CD4-positive, alpha-beta T cell treated with Interleukin-1 beta for 1 hour (primary cell): ENCODE measurements at places on chromosomes 4 and X.

- DNase-seq: peak; percentile 84
Observed at GRCh38 chr4:88592600-88593448, 544 bp downstream of the HERC3 start.

- DNase-seq: no peak
Observed at GRCh38 chr4:93384241-93384640, 444.3 kb upstream of the ATOH1 start.

DNA sequence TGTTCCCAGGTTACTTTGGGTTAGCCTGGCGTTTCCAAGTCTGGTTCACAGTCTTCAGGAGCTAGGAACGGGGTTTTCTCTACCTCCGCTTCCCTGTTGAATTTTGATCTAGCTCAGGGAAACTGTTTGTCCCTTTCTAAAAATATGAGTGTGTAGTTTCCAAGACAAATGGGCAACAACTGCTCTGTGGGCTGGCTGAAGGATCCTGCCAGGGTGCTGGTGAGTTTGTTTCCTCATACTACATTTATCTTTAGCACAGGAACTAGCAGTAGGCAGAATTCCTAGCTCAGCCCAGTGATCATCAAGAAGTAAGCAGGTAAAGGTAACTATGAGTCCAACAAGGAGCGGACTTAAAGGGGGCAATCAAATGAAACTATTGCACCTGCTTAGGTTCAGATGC is 13.3 kb upstream of the FAM47E start:
- DNase-seq: no peak

GRCh38 chr4:124940387-124940786 is 227.9 kb upstream of the ANKRD50 start:
- DNase-seq: no peak

DNA sequence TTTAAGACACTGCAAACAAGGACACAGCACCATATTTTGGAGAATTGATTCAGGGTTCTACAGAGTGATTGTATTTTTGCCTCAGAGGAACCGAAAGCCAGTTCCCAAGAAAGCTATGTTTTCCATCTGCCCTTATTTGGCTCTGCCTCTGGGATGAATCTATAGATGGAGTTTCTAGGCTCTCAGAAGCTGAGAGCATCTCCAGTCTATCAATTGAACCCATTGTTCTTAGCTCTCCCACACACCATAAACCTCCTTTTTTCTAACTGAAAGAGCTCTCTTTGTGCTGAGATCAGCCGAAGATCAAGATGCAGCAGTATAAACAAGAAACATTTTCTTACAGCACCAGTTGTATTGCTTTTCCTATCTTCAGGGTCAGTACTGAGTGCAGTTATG is 16.9 kb downstream of the PLP1 start:
- no peak for DNase-seq

GRCh38 chr4:30939069-30939468 is 218.9 kb downstream of the PCDH7 start:
- no peak for DNase-seq

DNA sequence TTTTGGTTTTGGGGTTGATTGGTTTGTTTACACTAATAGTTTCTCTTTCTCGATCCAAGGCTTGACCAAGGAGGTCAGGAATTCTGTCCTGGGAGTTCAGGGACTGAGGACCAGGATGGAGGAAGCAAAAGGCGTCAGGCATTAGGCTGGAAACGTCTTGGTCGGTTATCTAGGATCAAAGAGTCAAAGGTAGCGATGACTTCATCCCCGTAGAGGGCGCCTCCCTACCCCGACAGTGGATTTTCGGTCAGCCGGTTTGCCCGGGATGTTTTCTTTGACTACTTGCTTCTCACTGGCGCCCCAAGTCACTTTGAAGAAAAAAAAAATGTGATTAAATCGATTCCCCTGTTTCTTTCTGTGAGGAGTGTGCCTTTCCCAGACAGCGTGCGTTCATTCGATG is 980 bp upstream of the FHDC1 start:
- no peak for DNase-seq

DNA sequence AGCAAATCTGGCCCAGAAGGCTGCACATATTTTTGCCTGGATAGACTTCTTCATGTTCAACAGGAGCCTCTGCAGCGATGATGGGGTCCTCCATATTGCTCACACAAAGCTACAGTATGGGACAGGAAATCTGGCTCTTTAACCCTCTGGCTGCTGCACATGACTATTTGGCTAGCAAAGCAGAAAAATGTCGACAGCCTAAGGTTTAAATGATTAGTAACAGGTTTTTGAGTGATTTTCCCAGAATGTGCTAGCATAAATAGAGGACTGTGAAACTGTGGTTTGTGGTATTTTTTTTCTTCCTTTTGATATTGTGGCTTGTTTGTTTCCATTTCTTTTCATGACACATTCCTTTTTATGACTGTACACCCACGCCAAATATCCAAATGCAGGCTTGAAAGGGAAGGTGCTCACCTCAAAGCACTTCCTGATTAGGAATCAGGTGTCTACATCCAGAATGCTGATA is 120.2 kb upstream of the GK2 start:
- no peak for DNase-seq

DNA sequence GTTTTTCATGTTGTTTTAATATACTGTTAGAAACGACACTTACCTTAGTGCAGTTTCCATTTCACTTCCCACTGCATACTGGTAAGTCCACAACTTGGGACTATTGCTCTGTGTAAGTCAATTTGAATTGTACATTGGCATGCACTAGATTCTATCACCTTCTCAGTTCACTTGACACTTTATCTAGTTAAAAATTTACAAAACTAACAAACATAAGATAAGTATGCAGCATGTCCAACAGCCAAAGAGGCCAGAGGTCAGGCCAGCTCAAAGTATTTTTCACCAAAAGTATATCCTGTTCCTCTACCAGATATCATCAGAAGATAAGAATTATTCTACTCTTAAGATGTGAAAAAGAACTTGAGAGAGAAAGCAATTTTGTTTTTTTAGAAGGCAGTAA is 75.9 kb downstream of the QRFPR start:
- DNase-seq: no peak

DNA sequence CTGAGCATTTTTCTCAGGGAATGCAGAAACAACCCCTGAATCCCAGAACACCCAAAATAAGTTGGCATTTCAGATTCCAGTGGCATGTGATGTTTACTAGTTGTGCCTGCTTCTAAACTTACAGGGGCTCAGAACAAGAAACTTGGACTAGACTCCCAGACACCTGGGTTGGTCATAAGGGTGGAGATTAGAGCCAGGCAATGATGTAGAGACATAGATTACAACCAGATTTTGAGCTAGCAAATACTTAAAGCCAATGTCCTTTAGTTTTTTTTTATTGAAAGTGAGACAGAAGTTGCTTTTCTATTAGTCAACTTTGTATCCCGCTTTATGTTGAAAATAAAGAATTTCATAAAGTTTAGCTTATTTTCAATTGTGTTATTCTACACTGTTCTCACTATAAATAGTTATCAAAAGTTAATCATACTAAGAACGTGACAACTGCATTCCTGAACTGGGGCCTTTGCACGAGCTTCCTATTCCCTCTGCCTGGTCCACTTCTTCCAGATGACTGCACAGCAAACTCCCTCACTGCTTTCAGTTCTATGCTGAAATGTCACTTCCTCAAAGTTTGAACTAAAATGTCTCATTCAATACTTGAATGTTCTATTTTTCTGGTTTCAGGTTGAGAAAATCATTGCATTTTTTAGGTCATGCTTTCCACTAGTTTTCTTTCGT is 224.7 kb upstream of the PPP1R2C start:
- no peak for DNase-seq
